ENCODE measurements at places on chromosomes 5 and 9.

GRCh38 chr9:131348631-131349521 is 45.0 kb upstream of the PRRC2B start:
- DNase-seq: no peak
- no peak overlapping the region for H3K4me3 ChIP-seq
- H3K27ac ChIP-seq: no peak overlapping the region
- H3K27me3 ChIP-seq: no peaks in the 10 kb centered on the region
- no peaks in the 10 kb centered on the region for H3K36me3 ChIP-seq

DNA sequence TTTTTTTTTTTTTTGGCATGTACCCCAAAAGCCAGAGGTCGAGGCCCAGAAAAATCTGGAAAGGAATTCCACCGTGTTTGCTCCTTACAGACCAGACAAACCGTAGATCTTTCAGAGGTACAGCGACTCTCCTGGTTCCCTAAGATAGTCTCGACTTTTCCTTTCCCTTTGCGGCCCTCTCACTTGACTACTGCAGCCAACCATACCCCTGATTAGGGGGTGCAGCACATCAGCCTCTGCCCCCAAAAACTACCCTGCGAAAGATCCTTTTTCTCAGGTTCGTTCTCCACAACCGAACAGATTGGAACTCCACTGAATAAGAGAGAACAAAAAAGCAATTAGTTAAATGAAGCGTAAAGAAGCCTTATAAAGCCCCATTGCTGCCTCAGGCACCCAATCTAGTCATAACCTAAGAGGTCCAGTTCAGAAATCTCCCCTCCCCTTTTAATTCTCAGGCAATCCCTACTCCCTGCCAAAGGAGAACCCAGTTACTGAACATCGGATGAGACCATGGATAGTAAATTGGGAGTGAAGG is 379 bp upstream of the TICAM2 start:
- H3K36me3 ChIP-seq: peaks cover 10% of the 10 kb centered on the region
- no peaks in the 10 kb centered on the region for H3K27me3 ChIP-seq
- DNase-seq: no peak

DNA sequence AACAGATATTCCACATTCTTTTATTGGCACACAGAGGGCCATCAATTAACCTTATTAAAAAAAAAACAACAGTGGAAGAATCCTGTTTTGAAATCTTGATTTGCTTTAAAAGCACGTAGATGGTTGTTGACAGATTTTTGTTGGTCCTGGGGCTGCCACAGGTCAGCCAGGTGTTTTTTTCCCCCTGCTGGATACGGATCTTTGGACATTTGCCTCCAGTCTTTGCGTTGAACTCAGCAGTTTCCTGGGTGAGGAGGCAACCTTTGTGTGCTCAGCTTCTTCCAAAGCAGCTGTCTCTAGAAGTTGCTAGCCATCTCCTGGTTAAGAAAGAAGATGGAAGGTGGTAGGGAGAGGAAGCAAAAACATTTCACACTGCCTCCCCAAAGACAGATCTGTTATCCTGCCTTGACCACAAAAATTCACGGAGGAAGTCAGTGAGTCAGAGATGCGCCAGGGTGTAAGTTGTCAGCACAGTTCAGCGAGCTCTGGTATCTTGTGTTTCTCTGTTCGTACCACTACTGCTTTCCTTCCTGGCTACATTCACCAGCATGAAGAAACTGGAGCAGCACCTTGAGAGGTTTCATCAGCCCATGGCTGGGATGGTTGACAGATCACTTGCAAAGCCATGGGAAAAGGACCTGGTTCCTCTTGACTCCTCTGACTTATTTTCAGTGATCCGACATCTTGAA is 207.3 kb downstream of the ARHGAP26 start:
- peak; percentile 73 for DNase-seq
- H3K36me3 ChIP-seq: peaks cover 3% of the 10 kb centered on the region
- peaks cover 49% of the 10 kb centered on the region for H3K4me1 ChIP-seq
- H3K27me3 ChIP-seq: no peaks in the 10 kb centered on the region

DNA sequence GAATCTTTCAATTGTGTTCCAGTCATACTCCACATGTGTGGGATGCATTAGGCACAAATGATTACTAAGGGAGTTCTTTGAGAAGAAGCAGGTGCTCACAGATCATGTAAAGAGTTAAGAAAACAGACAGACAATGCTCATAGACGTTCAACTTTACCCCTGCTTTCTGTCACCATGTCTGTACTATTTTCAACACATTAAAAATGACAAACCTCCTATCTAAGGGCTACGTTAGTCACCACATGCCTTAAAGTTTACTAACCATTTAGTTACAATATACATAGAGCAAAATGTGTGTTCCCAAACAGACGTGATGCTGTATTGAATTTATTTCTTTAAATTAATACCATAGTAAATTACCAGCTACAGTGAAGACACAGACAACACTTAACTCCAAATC is 435.9 kb downstream of the HCN1 start:
- H3K4me3 ChIP-seq: no peak overlapping the region
- H3K27ac ChIP-seq: no peak overlapping the region

- H3K27me3 ChIP-seq: no peaks in the 10 kb centered on the region
- H3K27ac ChIP-seq: peak overlapping the region; percentile 82
- DNase-seq: no peak
- H3K4me1 ChIP-seq: peaks cover 42% of the 10 kb centered on the region
- H3K36me3 ChIP-seq: peaks cover 19% of the 10 kb centered on the region
- H3K4me3 ChIP-seq: peak overlapping the region; percentile 76
Observed at GRCh38 chr5:143403334-143403592, 223 bp downstream of the NR3C1 start.

DNA sequence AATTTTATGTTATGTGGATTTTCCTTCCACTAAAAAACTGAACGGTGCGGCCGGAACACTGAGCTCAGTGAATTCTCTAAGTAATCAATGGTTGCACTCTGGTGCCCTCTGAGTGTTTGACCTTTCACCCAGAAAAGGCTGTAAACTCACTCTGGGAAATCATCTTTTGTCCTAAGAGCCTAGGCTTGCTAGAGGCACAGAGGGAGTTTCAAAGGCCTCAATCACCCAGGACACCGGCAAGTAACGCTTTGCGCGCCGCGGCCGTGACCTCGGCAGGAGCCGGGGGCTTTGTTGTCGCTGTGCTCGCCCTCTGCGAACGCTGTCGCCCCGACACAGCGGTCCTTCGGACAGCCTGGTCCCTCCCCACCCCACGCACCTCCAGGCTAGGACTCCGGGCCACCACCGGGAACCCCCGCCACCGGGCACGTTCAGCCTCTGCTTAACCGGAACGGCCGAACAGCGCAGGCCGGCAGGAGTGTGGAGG is 703 bp downstream of the ISCA1 start:
- H3K36me3 ChIP-seq: peaks cover 5% of the 10 kb centered on the region
- H3K27me3 ChIP-seq: no peaks in the 10 kb centered on the region
- peak overlapping the region; percentile 89 for H3K4me3 ChIP-seq
- DNase-seq: no peak
- H3K27ac ChIP-seq: peak overlapping the region; percentile 94
- peaks cover 45% of the 10 kb centered on the region for H3K4me1 ChIP-seq

DNA sequence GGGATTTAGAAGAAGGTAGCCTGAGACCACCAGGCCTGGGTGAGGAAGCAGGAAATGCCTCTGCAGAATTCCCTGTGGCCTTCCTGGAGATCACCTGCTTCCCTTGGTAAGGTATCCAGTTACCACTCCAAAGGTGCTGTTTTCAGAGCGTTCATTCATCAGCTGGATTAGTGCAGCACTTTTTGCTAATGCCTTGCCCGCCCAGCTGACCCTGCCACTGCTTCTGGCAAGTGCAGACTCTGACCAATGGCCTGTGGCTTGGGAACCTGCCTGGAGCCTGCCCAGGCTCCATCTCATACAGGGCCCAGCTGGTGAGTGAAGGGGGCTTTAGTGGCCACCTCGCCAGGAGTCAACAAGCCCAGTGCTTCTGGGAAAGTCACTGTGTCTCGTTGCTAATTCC is 48.6 kb downstream of the FOXI1 start:
- DNase-seq: no peak
- no peak overlapping the region for H3K27ac ChIP-seq
- H3K4me3 ChIP-seq: no peak overlapping the region
- no peaks in the 10 kb centered on the region for H3K36me3 ChIP-seq

DNA sequence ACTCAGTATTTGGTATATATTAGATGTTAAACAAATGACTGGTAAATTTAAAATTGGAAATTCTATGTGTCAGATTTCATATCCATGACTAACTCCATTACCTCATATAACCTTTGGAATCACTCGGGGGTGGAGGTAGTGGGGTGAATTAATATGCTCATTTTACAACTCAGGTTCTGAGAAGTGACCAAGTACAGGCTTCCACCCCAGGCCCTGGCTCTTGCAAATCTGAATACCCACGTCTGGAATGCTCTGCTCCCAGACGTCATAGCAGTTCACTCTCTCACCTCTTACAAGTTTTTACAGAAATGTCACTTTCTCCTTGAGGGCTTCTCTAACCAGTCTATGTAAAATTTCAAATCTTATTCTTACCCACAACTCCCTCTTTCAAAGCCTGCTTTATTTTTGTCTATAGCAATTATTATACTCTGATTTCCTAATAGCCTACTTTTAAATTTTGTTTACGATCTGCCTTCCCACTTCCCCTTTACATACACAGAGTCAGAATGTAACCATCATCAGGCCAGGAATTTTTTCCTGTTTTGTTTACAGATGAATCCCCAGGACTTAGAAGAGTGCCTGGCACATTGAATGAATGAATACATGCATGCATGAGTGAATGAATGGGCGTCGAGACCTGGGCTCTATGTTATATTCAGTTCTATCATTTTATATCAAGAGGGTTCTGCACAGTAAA is 134.1 kb upstream of the IFNE start:
- no peak for DNase-seq
- no peaks in the 10 kb centered on the region for H3K27me3 ChIP-seq
- H3K4me1 ChIP-seq: peaks cover 46% of the 10 kb centered on the region

DNA sequence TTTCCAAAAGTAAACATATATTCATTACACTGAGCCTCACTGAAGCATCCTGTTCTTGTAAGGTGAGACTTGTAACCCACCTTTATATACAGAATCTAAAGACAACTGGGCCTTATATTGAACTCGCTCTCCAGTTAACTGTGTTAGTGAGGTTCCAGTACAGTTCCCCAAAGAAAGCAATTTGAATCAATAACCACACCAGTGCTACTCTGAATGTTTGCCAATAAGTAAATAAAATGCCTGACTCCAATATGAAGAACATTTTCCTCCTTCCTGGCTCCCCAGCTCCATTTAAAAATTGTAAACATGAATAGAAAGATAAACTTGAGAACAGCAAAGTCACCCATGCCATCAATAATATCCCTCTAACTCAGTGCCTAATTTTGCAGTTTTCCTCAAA is 50.1 kb downstream of the FBXW11 start:
- no peak overlapping the region for H3K4me3 ChIP-seq
- H3K27ac ChIP-seq: no peak overlapping the region
- no peaks in the 10 kb centered on the region for H3K27me3 ChIP-seq
- no peaks in the 10 kb centered on the region for H3K36me3 ChIP-seq
- DNase-seq: no peak

Measured in activated naive CD4-positive, alpha-beta T cell treated with anti-CD3 and anti-CD28 coated beads for 36 hours (primary cell).